ENCODE measurements at places on chromosomes 16 and 17.

DNA sequence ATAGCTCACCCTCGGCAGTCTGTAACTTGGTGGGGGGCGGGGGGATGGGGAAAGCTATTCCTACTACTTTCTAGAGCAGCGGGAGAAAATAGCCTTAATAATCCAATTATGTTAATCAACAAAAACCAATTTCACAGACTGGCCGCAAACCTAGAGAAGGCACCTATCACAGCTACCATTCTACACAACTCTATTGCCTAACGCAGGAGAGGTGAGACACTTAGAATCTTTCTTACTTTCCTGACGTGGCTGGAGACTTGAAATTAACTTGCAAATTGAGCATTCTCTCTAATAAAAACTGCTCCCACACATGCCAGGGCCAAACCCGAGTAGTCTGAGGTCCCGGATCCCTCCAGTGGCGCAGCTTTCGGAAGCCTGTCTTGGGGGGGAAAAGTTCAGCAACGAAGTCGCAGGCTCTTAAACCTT is 794 bp downstream of the SMG6 start:
- DNase-seq: no peak

DNA sequence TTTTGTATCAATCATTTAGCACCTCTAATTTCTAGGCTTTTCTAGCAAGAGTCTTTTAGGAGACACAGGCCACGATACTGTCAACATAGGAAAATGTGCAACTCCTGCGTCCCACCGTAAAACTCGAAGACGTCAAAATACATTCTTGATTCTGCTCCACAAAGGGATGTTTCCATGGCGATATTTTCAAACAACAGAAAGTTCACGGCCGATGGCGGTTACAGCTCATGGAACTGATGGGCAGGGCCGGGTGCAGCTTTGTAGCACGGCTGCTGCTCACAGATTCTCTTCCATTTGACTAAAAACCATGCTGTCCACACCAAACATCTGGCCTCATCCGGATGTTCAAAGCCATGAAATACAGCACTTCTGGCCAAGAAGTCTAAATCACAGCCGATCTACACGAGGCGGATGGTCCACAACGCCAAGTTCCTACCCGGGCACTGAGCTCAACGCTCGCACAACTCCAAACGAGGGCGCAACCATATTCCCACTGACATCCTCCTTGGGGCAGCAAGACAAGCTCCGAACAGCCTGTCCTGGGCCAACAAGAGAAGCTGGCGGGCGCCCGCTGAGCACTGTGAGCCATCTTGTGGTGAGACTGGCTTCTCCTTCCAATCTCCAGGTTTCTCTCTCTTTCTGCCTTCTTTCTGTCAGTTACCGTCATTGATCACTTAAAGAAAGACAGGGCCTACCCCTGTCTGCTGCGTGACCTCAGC is 79.8 kb downstream of the ZNF778 start:
- no peak for DNase-seq

GRCh38 chr17:61203671-61204131 is 195.9 kb upstream of the TBX2 start:
- no peak for DNase-seq

DNA sequence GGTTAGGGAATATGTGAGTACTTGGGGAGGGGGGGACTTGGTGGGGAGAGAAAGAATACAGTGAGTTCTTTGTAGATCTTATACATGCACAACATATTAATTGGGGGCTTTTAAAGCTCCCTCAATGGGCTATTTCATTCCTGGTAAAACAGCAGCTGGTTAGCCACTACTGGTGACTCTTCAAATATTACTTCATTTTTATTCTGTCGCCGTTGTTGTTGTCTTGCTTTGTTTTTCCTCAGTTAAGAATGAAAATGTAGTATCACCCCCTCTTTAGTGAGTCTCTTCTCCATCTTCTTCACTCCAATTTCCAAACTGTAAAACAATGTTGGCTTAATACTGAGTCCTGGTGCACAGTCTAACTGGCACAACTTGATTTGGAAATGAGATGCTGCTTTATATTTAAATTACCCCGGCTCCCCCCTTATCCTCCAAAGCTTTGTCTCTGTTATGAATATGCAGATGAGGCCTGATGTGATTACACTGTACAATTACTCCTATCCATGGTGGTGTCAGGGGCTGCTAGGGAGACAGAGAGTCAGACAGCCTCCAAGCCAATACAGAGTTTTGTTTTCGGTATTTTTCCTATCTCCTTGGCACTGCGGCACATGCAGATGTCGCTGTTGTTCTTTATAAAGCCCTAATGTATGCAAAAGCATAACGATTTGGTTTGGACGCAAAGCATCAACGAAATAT is 256.9 kb upstream of the PMFBP1 start:
- DNase-seq: no peak

DNA sequence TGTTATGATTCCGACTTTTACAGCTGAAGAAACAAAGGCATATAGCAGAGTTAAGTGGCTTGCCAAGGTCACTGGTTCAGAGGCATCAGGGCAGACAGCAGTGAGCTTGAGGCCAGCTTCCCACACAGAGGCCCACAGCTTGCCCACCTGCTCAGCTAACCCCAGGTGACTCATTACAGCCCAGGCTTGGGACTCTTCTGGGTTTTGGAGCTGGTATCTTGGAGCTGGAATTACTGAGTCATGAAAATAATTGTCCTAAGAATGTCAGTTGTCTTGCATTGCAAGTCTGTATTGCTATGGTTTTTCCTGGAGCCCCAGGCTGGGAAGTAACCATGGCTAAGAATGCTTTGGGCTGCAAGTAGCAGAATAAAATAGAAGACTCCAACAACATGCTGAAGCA is 32.4 kb upstream of the IRX3 start:
- peak; percentile 46 for DNase-seq

- DNase-seq: peak; percentile 88
These were observed 47.2 kb downstream of the ABCC1 start for GRCh38 chr16:15996432-15997109.

DNA sequence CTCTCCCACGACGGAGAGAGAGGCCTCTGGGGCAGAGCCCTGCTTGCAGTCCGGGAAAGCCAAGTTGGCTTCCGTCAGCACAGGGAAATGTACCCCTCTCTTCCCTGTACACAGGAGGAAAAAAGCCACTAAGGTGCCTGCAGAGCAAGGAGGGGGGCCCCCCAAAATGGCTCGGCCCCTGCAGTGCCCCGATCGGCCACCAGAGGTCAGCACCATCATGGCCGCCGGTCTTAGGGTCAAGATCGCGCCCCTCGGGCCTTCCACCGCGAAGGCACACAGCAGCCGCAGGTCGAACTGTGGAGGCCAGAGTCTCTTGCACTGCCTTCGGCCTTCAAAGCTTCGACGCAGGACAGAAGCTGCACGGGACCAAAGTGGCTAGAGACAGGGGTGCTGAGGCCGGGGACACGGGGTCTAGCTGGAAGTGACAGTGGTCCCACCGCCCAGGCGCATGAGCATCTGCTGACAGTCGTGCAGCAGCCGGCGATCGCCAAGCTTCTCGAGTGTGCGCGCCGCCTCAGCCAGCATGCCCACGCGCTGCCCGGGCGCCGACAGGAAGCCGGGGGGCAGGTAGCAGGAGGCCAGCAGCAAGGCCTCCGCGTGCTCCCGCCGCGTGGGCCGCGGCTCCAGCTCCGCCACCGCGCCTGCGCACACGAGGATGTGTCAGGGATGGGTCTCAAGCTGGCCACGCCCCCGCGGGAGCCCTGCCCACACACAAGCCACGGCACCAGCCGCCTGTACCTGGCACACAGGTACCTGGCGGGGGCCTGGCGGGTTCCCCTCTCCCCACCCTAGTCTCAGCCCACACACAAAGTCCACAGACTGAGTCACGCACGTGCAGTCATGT is 24.4 kb downstream of the SREBF1 start:
- no peak for DNase-seq

GRCh38 chr17:48374650-48375230 is 55.3 kb downstream of the SKAP1 start:
- no peak for DNase-seq

GRCh38 chr17:19707728-19708221 is 8.6 kb downstream of the SLC47A2 start:
- no peak for DNase-seq

All from astrocyte (in vitro differentiated cells and primary cell).